Activated CD8-positive, alpha-beta T cell treated with anti-CD3 and anti-CD28 coated beads, Interleukin-2, amount 10 ng/mL, durations not matched to agents 7 days and 5 days (primary cell): ENCODE measurements at places on chromosomes 4 and X. TPM values are rescaled to one million over a fixed set of nuclear protein-coding genes. Genes with fewer than 3 reads are reported as not detected.

DNA sequence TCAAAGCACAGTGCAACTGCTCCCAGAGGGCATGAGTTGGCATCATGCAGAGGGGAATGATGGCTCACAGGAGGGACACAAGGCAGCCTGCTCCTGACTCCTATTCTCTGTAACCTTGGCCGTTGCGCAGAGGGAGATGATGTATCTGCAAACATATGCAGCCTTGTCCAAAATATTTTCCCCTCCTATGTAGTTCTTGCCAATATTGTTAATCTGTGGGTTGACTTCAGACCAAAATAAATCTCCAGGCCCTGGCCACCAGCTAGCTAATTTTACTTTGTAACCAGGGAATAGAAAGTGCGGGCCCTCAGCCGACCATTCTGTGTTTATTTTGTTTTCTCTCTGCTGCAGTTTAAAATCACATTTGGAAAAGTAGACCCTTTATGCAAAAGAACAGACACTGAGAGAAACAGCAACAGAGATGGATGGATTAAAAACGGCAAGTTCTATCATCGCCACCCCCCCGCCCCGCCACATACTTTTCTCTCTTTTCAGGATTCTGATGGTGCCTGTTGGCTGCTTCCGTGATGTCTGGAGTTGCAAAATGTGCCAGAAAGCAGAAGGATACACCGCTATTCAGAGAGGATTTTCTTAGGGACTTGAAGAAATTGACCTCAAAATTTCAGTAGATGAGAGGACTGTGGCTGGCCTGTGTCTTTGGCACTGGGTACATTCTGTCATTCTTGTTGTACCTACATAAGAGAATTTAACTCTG is 185.3 kb upstream of the BCOR start:
- no peak for DNase-seq

GRCh38 chr4:99574530-99575324 is at the start of gene MTTP:
TSS of gene MTTP (plus strand) at chr4:99574824. CDS start at chr4:99574910, 86 bp downstream.
- DNase-seq: no peak

SYNPO2 gene
- 0.74 TPM for total RNA-seq

PROM1 gene
- not detected for total RNA-seq

GRCh38 chr4:22941688-22942375 is 249.1 kb downstream of the GBA3 start:
- DNase-seq: no peak

BEX4 gene
- 9.0 TPM for total RNA-seq

DNA sequence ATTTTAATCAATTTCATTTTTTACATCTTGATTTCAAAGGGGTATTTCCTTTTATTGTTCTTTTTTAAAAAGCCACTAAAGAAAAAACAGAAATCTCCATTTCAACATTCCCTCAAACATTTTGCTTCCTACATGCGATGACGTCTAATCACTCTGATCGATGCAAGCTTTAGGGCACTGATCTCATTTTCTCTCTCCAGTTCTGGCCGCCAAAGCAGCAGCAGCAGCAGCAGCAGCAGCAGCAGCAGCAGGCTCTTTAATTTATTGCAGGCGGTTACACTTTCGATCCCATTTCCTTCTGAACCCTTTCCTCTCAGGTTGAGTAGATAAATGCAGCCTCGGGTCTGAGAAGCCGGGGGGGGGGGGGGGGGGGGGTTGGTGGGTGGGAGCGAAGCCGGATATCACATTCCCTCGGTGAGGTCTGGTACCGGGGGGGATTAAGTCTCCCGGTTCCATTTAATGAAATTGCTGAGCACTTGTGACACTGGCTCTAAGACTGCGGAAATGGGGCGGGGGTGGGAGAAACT is 3.4 kb upstream of the PCDH7 start:
- DNase-seq: no peak

DNA sequence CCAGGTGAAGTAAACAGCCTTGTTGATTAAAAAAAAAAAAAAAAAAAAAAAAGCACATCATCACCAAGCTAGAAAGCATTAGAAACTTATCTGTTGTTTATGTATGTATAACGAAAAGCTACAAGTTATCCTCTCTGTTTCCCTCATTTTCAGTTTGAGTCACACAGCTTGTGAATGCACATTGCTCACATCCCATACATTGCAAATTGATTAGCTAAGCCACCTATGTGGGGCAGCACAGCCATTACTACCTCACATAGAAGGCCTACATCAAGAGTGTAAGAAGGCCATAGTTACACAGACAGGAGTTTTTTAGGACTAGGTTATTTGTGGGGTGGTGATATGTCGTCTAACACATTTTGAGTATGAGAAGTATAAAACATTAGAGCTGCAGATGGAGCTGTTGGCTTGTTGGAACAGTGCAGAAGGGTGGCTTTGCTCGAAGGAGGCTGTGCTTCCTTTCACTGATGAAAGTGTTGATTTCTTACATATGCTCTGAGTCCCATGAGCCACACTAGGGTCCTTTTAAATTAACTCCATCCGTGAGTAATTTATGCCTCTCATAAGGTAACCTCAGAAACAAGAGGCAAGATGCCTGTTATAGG is 431.6 kb downstream of the GABRG1 start:
- DNase-seq: no peak

GRCh38 chr4:184648313-184649025 is 778 bp downstream of the CASP3 start:
- peak; percentile 63 for DNase-seq

DNA sequence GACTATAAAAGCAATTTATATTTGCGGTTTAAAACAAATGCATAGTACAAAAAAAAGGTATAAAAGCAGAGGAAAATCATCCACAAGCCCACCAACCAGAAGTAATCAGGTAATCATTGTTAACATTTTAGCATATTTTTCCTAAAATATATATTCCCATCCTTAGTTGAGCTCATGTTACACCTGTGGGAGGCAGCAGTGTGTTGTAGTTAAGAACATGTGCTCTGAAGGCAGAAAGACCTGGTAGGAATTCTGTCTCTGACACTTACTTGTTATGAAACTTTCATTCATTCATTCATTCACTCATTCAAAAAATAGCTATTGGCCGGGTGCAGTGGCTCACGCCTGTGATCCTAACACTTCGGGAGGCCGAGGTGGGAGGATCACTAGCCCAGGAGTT is 15.4 kb upstream of the CDKL5 start:
- no peak for DNase-seq

- no peak for DNase-seq
These were observed 41.2 kb downstream of the PIR start for GRCh38 chrX:15451913-15452312.

GRCh38 chrX:71533851-71534561 is 1.1 kb downstream of the OGT start:
- DNase-seq: peak; percentile 80

GRCh38 chr4:14719053-14719452 is 283.2 kb upstream of the CPEB2 start:
- no peak for DNase-seq

COX7B2 gene
- not detected for total RNA-seq

SLIT2 gene
- total RNA-seq: not detected

DNA sequence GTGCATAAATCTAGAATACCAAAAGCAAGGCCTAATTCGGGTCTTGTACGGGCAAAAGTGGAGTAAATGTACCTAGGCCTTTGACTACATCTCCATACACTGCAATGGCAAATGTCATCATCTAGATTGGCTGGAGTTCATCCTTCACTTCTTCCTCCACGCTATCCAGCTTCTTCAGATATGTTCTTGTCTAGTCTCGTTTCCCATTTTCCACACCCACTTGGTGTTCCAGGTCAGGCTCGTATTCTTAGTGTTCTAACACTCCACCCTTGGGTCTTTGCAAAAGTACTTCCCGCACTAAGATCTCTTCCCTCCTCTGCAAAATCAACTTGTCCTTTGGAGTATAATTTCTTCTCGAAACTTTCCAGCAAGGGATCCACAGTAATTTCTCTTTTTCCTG is 1.4 kb downstream of the COQ2 start:
- no peak for DNase-seq

DNA sequence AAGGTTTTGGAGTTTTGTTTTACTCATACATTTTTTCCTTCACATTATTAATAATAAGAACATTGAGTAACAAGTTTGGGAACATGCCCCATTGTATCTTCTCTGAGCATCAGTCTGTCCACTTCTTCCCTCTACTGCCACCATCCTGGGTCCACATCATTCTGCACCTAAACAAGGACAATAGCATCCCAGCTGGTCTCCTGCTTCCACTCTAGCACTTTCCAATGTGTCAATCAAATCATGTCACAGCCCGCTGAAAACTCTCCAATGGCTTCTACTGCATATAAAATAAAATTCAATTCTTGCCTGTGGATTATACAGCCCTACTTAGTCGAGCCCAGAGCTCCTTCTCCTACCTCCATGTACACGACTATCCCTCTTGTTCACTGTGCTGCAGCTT is 66.8 kb upstream of the RBPJ start:
- no peak for DNase-seq

RTL9 gene
- not detected for total RNA-seq

- DNase-seq: peak; percentile 44
These were observed 30.2 kb upstream of the CYP4V2 start for GRCh38 chr4:186161138-186161537.

DNA sequence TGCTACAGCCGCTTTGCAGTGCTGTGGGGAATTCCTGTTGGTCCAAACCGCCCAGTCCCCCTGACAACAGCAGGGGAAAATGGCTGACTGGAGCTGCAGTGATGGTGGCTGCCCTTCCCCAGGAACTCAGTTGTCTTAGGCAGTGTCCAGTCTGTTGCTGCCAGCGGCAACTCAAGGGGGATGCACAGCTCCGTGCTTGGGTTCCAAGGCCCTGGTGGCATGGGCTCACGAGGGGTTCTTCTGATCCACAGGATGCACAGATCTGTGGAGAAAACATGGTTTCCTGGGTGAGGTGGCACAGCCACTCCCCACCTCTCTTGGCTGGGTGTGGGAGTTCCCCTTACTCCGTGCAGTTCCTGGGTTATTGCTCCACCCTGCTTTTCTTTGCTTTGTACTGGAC is 261.2 kb downstream of the TLL1 start:
- no peak for DNase-seq
